ENCODE measurements at places on chromosomes 7 and 10. TPM values are rescaled to one million over a fixed set of nuclear protein-coding genes. Genes with fewer than 3 reads are reported as not detected.

The SSC4D gene
- 0.35 TPM for total RNA-seq

GRCh38 chr7:94228223-94228622, 166.5 kb upstream of the COL1A2 start:
- H3K4me3 ChIP-seq: no peak overlapping the region
- H3K36me3 ChIP-seq: no peaks in the 10 kb centered on the region
- no peak overlapping the region for H3K27ac ChIP-seq

- no peak overlapping the region for H3K4me3 ChIP-seq
- no peaks in the 10 kb centered on the region for H3K4me1 ChIP-seq
- H3K36me3 ChIP-seq: no peaks in the 10 kb centered on the region
- DNase-seq: no peak
Measured at GRCh38 chr7:28879105-28879504, 79.0 kb downstream of the TRIL start.

DNA sequence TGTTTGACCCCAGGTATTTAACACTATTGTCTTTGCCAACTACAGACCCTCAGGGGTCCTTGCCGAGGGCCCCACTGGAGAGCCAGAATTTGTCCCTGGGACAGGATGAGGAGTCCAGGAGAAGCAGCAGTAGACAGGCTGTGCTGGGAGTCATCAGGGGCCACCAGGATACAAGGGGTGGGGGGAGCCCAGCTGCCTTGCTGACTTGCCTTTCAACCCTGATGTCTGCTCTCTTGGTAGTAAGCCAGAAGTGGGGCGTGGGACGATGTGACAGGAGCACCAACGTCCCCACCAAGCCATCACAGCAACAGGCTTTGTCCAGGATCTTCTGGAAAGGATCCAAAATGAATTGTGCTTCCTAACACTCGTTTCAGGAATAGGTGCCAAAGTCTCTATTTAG, 62.4 kb upstream of the CDCA7L start:
- no peaks in the 10 kb centered on the region for H3K4me1 ChIP-seq
- no peak overlapping the region for H3K4me3 ChIP-seq
- H3K36me3 ChIP-seq: no peaks in the 10 kb centered on the region

DNA sequence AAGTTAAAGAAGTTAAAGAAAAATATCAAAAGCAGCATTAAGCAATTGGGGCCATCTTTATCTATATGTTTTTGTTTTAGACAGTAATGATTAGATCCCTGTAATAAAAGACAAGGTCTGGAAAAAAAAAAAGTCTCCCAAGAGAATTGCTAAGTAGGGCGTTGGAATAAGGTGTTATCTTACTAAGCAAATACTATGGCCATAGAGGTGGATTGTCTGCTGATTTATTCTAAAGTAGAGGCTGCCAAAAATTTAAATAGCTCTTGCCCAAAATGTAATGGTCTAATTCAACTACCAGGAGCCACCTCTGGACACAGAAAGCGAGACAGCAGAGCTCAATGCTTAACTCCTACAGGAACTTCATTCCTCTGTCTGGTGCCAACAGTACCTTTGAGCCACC, 71.6 kb downstream of the HERPUD2 start:
- no peak overlapping the region for H3K27ac ChIP-seq
- H3K4me1 ChIP-seq: no peaks in the 10 kb centered on the region
- H3K27me3 ChIP-seq: no peaks in the 10 kb centered on the region
- H3K4me3 ChIP-seq: no peak overlapping the region
- no peaks in the 10 kb centered on the region for H3K36me3 ChIP-seq

GRCh38 chr10:58886406-58886805, 290.0 kb upstream of the PHYHIPL start:
- H3K36me3 ChIP-seq: no peaks in the 10 kb centered on the region
- H3K4me1 ChIP-seq: no peaks in the 10 kb centered on the region
- no peak overlapping the region for H3K27ac ChIP-seq
- no peak for DNase-seq
- no peak overlapping the region for H3K4me3 ChIP-seq

GRCh38 chr10:105062951-105063350, 421.9 kb downstream of the SORCS3 start:
- no peak for DNase-seq
- no peak overlapping the region for H3K4me3 ChIP-seq

The OR9A2 gene
- not detected for total RNA-seq

GRCh38 chr10:73917566-73918305, 6.8 kb downstream of the PLAU start:
- no peaks in the 10 kb centered on the region for H3K36me3 ChIP-seq
- H3K4me1 ChIP-seq: peaks cover 27% of the 10 kb centered on the region
- DNase-seq: no peak
- no peak overlapping the region for H3K27ac ChIP-seq
- H3K4me3 ChIP-seq: no peak overlapping the region
- H3K27me3 ChIP-seq: no peaks in the 10 kb centered on the region

The MUC3A gene
- not detected for total RNA-seq

- H3K4me3 ChIP-seq: no peak overlapping the region
- no peak overlapping the region for H3K27ac ChIP-seq
- H3K4me1 ChIP-seq: no peaks in the 10 kb centered on the region
- no peak for DNase-seq
- H3K36me3 ChIP-seq: no peaks in the 10 kb centered on the region
Measured at GRCh38 chr10:58023341-58024073, 244.2 kb downstream of the IPMK start.

GRCh38 chr10:61284222-61284890, 168.8 kb downstream of the TMEM26 start:
- H3K27me3 ChIP-seq: no peaks in the 10 kb centered on the region
- no peak overlapping the region for H3K4me3 ChIP-seq
- peaks cover 16% of the 10 kb centered on the region for H3K4me1 ChIP-seq
- H3K36me3 ChIP-seq: no peaks in the 10 kb centered on the region
- H3K27ac ChIP-seq: no peak overlapping the region

The MOGAT3 gene
- total RNA-seq: not detected

The BCAP29 gene
- 48.7 TPM for total RNA-seq

GRCh38 chr10:69123306-69123746, 652 bp upstream of the VPS26A start:
- H3K27me3 ChIP-seq: no peaks in the 10 kb centered on the region
- H3K4me3 ChIP-seq: peak overlapping the region; percentile 88
- no peaks in the 10 kb centered on the region for H3K36me3 ChIP-seq
- DNase-seq: no peak

The TMEM139 gene
- 0.84 TPM for total RNA-seq

DNA sequence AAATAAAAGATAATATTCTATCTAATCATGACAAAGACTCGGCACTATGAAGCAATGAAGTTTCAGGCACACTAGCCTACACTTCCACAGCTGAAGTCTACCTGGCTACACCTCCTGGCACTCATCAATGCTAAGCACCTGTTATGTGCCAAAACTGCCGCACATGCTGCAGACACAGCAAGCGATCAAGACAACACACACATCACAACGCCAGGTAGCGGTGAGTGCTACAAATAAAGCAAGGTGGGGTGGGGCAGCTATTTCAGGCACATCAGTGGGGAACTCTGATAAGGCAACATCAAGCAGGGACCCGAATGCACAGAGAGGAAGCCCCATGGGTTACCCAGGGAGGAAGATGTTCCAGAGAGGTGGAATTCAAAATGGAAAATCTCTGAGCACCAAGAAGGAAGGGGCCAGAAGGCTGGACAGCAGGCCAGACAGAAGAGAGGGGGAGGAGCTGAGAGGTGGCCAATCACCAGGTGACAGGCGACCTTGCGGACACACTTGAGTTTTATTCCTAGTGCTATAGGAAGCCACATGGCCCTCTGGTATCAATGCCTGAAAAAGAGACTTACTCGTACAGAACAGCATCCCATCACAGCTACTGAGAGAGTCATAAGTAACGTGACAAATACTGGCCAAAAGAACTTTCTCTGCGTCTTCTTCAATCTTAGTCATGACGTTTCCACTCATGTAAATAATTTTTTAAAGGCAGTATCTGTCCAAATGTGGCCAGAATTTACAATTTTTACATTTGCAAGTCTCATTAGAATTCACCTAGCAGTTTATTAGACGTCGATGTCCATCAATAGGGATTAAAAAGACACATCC, 8.0 kb downstream of the PSAP start:
- no peaks in the 10 kb centered on the region for H3K36me3 ChIP-seq
- H3K27me3 ChIP-seq: no peaks in the 10 kb centered on the region
- no peak overlapping the region for H3K4me3 ChIP-seq
- peaks cover 31% of the 10 kb centered on the region for H3K4me1 ChIP-seq

DNA sequence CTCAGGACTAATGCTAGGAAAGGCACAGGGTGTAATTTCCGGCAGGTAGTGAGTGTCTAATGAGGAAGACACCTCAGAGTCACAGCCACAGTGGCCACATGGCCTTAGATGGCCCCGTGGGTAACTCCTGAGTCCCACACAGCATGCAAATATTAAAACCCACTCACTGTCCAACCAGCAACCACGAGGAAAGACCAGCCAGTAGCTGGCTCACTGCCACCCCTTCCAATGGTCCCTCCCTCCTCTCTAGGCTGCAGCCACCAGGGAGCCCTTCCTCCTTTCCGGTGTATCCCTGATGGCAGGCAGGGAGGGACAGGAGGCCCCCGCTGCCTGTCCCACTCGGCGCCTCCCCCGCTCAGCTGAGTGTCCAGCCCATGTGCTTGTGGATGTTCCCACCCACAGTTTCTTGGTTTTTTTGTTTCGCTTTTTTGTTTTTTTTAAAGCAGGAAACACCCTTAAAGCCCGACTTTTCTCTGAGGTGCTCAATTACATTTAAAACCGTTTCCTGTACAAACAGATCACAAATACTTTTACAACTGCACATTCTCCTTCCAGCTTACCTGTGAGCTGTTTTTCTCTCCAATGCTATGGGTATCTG, 9.2 kb downstream of the BNIP3 start:
- H3K36me3 ChIP-seq: peaks cover 14% of the 10 kb centered on the region
- H3K27me3 ChIP-seq: no peaks in the 10 kb centered on the region
- no peak overlapping the region for H3K27ac ChIP-seq

DNA sequence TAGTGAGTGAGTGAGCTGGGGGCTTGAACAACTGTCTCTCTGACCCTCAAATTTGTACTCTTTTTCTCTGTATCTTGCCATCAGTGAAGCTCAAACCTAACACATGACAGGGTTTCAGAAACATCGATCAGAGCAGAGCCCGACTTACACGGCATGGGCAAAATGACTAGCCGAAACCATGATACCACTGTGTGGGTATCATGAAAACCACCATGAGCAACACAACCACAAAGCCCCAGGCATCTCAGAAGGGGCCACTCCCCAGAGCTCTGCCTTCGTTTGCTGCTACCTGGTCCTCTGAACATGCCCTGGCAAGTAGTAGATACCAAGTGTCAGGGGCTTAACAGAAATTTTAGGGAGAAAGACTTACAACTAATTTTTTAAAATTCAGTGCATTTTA, 308.5 kb downstream of the WDR11 start:
- H3K36me3 ChIP-seq: no peaks in the 10 kb centered on the region
- no peaks in the 10 kb centered on the region for H3K27me3 ChIP-seq
- H3K27ac ChIP-seq: no peak overlapping the region
- H3K4me3 ChIP-seq: no peak overlapping the region
- DNase-seq: no peak
- H3K4me1 ChIP-seq: no peaks in the 10 kb centered on the region

GRCh38 chr7:80087051-80087770, 47.4 kb upstream of the GNAI1 start:
- H3K36me3 ChIP-seq: no peaks in the 10 kb centered on the region
- no peaks in the 10 kb centered on the region for H3K27me3 ChIP-seq
- H3K27ac ChIP-seq: no peak overlapping the region
- H3K4me1 ChIP-seq: no peaks in the 10 kb centered on the region

The HECW1 gene
- total RNA-seq: not detected

- no peak for DNase-seq
- no peak overlapping the region for H3K4me3 ChIP-seq
- no peaks in the 10 kb centered on the region for H3K27me3 ChIP-seq
- H3K36me3 ChIP-seq: no peaks in the 10 kb centered on the region
Measured at GRCh38 chr7:66460921-66461361, 167.7 kb upstream of the KCTD7 start.

The STRIP2 gene
- total RNA-seq: 25.0 TPM

GRCh38 chr7:150974468-150975391, 3.4 kb downstream of the KCNH2 start:
- peaks cover 21% of the 10 kb centered on the region for H3K27me3 ChIP-seq
- H3K4me1 ChIP-seq: peaks cover 45% of the 10 kb centered on the region
- H3K27ac ChIP-seq: peak overlapping the region; percentile 64
- H3K4me3 ChIP-seq: peak overlapping the region; percentile 78
- peak; percentile 82 for DNase-seq
- H3K36me3 ChIP-seq: no peaks in the 10 kb centered on the region

DNA sequence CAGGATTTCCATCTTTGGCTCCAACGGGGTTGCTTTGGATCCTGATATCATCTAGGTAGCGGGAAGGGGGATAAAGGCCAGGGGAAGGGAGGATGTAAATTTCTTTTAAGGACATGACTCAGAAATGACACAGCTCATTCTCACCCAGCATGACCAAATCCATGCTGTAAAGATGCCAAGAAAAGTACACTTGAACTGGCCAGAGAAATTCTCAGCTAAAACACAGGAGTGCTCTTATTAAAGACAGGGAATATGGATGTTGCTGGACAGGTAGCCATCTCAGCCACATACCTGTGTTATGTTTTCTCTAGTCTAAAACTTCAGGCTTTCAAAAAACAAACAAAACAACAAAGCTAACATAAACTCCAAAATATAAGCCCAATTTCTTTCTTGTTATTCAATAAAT, 68.3 kb downstream of the NAMPT start:
- H3K27me3 ChIP-seq: no peaks in the 10 kb centered on the region
- no peak overlapping the region for H3K4me3 ChIP-seq
- peak overlapping the region; percentile 57 for H3K27ac ChIP-seq

DNA sequence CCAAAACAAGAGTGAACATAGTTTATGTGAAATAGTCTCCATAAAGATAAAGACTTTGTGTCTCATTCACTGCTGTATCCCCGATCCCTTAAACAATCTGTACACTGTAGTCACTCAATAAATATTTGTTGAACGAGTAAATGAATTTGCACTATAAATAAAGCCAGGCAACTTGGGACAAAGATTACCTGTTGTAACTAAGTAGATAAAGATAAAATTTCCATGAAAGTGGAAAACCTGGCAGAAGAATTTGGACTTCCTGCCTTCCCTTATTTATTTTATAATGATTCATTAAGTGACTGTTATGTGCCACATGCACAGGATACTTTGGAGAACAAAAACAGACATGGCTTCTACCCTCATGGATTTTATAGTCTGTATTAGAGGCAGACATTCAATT, 277.7 kb upstream of the KAT6B start:
- H3K27me3 ChIP-seq: no peaks in the 10 kb centered on the region
- DNase-seq: no peak
- H3K36me3 ChIP-seq: no peaks in the 10 kb centered on the region
- no peak overlapping the region for H3K4me3 ChIP-seq
- no peak overlapping the region for H3K27ac ChIP-seq

GRCh38 chr10:77865580-77866324, 60.8 kb downstream of the DLG5 start:
- no peak for DNase-seq
- no peak overlapping the region for H3K27ac ChIP-seq
- H3K4me1 ChIP-seq: no peaks in the 10 kb centered on the region
- H3K27me3 ChIP-seq: no peaks in the 10 kb centered on the region
- H3K36me3 ChIP-seq: no peaks in the 10 kb centered on the region

DNA sequence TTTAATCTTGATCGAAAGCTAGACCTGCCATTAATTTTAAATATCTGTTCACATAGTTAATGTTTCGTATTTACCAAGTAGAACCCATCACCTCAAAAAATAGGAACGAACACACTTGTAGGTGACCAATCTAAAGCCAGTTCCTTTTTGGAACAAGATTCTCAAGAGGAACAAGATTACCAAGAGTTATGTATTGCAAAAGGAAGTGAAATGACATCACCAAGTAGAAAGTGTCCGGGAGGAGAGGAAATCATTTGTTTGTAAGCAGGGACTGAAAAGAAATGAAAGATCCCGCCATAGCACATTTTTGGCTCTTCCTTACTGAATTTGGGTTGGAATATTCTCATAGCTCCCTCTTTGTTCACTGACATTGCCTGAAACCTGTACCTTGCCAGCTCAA, 1200.5 kb downstream of the SORCS1 start:
- no peak overlapping the region for H3K4me3 ChIP-seq
- no peak for DNase-seq
- no peak overlapping the region for H3K27ac ChIP-seq
- H3K27me3 ChIP-seq: no peaks in the 10 kb centered on the region
- no peaks in the 10 kb centered on the region for H3K36me3 ChIP-seq

Measured in CD8-positive, alpha-beta memory T cell (primary cell).